ENCODE measurements at places on chromosomes 3 and 15.

- no peak for DNase-seq
These were observed 90.2 kb upstream of the CMC1 start for GRCh38 chr3:28151207-28151550.

DNA sequence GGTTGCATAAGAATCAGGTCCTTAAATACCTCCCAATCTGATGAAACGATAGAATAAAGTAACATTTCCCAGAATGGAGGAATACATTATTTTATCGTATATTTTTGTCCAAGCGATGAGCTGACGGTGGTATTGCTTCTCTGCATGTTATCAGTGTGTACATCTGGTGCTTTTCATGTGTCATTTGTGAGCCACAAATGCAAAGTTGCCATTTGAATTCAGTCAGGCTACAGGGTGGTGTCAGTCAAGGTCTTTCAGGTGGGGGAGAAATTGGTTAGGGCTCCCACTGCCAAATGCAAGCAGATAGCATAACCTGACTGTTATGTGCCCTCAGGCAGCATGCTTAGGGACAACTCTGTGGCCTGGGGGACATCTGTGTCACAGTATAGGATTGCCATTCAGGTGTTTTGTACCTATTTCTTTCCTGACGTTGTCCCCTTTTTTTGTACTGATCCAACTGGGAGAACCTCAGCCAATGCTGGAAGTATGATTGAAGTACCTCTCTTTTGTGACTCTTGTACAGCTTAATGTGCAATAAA is 26.5 kb upstream of the TIMP4 start:
- DNase-seq: no peak

GRCh38 chr3:50620820-50621219 is 3.9 kb downstream of the MAPKAPK3 start:
- DNase-seq: no peak

- DNase-seq: no peak
These were observed 271.6 kb downstream of the ERC2 start for GRCh38 chr3:56196700-56197099.

GRCh38 chr3:149227591-149228268 is 6.1 kb upstream of the CP start:
- DNase-seq: no peak

- no peak for DNase-seq
These were observed 196.3 kb downstream of the MEIS2 start for GRCh38 chr15:36903922-36904556.

GRCh38 chr15:96435022-96435421 is 104.5 kb downstream of the NR2F2 start:
- DNase-seq: no peak

All from NCI-H1694 treated with DMSO at 0.1 percent for 48 hours (cell line).